Fibroblast of lung (primary cell): ENCODE measurements at places on chromosomes 3 and 15. TPM values are rescaled to one million over a fixed set of nuclear protein-coding genes. Genes with fewer than 3 reads are reported as not detected.
A peak's percentile ranks its signal among the peaks of the same experiment; 100 is the strongest.

- no peak for DNase-seq
- no peaks in the 10 kb centered on the region for H3K27me3 ChIP-seq
- no peaks in the 10 kb centered on the region for H3K4me1 ChIP-seq
- no peak overlapping the region for H3K4me3 ChIP-seq
Measured at GRCh38 chr15:69838994-69839393, 258.7 kb downstream of the TLE3 start.

DNA sequence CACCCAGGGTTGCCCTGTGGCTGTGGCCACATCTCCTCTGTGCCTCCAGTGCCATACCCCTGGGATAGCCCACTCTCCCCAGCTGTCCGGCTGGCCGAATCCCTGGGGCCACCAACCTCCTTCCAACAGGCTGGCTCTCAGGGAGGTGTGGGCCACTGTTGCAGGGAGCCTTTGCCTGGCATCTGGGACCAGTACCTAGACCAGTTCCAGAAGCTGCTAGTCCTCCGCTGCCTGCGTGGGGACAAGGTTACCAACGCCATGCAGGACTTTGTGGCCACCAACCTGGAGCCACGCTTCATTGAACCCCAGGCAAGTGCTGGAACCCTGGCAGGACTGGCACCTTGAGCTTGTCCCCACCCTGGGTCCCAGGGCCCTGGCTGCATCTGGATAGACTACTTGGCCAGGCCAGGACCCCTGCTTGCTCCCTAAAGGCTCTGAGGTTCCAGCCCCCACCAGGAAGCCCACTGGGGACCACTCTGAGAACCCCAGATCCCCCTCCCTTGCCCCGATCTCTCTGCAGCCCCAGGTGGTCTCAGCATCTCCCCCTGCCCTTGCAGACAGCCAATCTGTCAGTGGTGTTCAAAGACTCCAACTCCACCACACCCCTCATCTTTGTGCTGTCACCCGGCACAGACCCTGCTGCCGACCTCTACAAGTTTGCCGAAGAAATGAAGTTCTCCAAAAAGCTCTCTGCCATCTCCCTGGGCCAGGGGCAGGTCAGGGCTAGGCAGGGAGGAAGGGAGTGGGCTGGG, 50.0 kb downstream of the SEMA3G start:
- no peak overlapping the region for H3K4me3 ChIP-seq
- no peaks in the 10 kb centered on the region for H3K36me3 ChIP-seq
- DNase-seq: no peak
- H3K4me1 ChIP-seq: no peaks in the 10 kb centered on the region
- H3K27me3 ChIP-seq: peaks cover 4% of the 10 kb centered on the region
- no peak overlapping the region for H3K27ac ChIP-seq

- H3K27ac ChIP-seq: peak overlapping the region; percentile 41
- peaks cover 15% of the 10 kb centered on the region for H3K4me1 ChIP-seq
- DNase-seq: peak; percentile 53
Measured at GRCh38 chr3:47016934-47017435, 37.5 kb downstream of the NBEAL2 start.

- no peak for DNase-seq
- H3K27me3 ChIP-seq: no peaks in the 10 kb centered on the region
- no peaks in the 10 kb centered on the region for H3K4me1 ChIP-seq
- no peaks in the 10 kb centered on the region for H3K36me3 ChIP-seq
- no peak overlapping the region for H3K27ac ChIP-seq
Measured at GRCh38 chr3:131217296-131217741, 164.3 kb upstream of the NUDT16 start.

DNA sequence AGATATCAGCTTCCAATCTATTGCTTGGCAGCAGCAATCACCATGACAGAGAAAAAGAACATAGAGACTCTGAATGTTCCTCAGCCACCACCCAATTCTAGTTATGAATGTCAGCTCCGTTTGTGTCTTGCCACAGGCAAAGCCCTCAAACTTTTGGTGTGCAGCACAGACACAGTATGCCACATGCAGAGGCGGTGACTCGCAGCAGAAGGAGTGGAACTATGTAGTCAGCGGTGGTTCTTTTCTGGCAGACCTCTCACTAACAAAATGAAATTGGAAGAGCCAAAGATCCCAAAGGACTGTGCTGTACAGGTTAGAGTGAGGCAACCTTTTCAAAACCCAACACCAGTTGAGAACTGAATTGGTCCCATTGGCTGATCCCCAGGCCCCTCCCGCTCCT, 220.9 kb downstream of the SLC9A9 start:
- peak; percentile 56 for DNase-seq
- no peaks in the 10 kb centered on the region for H3K27me3 ChIP-seq
- no peak overlapping the region for H3K4me3 ChIP-seq
- H3K4me1 ChIP-seq: no peaks in the 10 kb centered on the region
- no peaks in the 10 kb centered on the region for H3K36me3 ChIP-seq

DNA sequence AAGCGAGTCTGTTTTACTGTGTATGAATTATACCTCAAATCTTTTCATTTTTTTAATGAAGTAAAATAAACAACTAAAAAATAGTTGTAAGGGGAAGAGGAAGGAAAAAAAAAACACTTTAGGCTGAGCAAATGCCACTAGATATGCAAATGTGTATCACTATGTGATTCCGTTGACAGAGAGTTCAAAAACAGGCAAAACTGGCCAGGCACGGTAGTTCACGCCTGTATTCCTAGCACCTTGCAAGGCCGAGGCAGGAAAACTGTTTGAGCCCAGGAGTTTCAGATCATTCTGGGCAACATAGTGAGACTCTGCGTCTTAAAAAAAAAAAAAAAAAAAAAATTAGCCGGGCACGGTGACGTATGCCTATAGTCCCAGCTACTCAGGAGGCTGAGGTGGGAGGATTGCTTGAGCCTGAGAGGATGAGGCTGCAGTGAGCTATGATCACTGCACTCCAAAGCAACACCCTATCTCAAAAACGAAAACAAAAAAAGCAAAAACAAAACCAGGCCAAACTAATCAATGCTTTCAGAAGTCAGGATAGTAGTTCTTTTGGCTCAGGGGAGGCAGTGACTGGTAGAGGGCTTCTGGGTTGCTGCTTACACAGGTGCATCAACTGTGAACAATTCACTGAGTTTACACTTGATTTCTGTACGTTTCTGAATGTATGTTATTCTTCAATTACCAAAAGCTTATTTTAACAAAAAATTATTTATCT, 7.4 kb downstream of the PRC1 start:
- DNase-seq: no peak
- no peak overlapping the region for H3K27ac ChIP-seq
- H3K27me3 ChIP-seq: no peaks in the 10 kb centered on the region

GRCh38 chr3:40914475-40914874, 284.8 kb upstream of the CTNNB1 start:
- no peak for DNase-seq
- H3K36me3 ChIP-seq: no peaks in the 10 kb centered on the region
- H3K27ac ChIP-seq: no peak overlapping the region
- H3K4me3 ChIP-seq: no peak overlapping the region

DNA sequence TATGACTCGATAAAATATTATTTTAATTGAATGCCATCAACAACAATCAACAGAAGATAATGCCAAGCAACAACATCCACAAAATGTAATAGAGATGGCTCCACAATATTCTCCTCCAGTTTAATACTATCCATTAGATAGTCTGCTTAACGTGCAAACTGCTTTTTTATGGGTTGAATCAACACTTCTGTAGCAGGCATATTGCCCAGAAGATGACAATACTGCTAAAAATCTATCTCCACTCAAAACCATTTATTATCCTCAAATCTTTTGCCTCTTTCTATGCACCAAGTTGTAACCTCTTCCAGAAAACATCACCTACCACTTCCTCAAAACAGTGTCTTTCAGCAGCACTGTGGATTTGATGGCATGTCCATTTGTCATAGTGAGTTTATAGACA, 295.7 kb upstream of the LMCD1 start:
- H3K27ac ChIP-seq: no peak overlapping the region
- H3K27me3 ChIP-seq: no peaks in the 10 kb centered on the region
- peak; percentile 5 for DNase-seq
- H3K4me3 ChIP-seq: no peak overlapping the region
- no peaks in the 10 kb centered on the region for H3K4me1 ChIP-seq
- H3K36me3 ChIP-seq: no peaks in the 10 kb centered on the region

GRCh38 chr3:126732281-126733060, 28.4 kb downstream of the CHCHD6 start:
- H3K36me3 ChIP-seq: no peaks in the 10 kb centered on the region
- no peaks in the 10 kb centered on the region for H3K4me1 ChIP-seq
- no peak overlapping the region for H3K27ac ChIP-seq
- peak; percentile 53 for DNase-seq

- H3K27me3 ChIP-seq: no peaks in the 10 kb centered on the region
- peaks cover 5% of the 10 kb centered on the region for H3K4me1 ChIP-seq
- DNase-seq: peak; percentile 60
Measured at GRCh38 chr3:52280050-52280461, 1.6 kb upstream of the WDR82 start.

DNA sequence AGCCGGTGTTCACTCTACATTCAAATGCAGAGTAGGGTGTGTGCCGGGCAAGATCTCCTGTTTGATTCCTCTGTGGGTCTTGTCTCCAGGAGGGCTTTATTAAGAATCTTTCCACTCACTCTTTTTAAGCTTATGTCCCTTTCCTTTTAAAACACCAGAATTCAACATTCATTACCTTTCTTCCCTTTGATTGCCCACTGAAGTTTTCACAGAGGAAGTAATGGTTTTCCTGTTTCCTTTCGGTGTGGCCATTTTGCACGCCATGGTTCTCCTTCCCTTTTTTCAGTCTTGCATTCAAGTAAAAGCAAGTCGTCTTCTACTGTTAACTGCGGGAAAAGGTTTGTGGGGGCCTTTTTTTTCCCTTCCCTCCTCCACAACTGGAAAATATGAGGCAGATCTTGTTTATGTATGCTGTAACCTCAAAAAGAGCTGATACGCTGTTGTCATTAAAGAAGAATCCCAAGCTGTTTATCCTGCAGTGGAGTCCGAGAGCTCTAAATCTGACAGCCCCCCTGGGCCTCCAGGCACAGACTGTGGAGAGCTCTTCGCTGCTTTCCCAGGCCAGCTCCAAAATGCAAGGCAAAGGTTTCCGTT, 40.5 kb downstream of the FILIP1L start:
- H3K36me3 ChIP-seq: no peaks in the 10 kb centered on the region
- H3K4me3 ChIP-seq: no peak overlapping the region
- no peaks in the 10 kb centered on the region for H3K27me3 ChIP-seq
- H3K27ac ChIP-seq: peak overlapping the region; percentile 89
- peak; percentile 91 for DNase-seq

DNA sequence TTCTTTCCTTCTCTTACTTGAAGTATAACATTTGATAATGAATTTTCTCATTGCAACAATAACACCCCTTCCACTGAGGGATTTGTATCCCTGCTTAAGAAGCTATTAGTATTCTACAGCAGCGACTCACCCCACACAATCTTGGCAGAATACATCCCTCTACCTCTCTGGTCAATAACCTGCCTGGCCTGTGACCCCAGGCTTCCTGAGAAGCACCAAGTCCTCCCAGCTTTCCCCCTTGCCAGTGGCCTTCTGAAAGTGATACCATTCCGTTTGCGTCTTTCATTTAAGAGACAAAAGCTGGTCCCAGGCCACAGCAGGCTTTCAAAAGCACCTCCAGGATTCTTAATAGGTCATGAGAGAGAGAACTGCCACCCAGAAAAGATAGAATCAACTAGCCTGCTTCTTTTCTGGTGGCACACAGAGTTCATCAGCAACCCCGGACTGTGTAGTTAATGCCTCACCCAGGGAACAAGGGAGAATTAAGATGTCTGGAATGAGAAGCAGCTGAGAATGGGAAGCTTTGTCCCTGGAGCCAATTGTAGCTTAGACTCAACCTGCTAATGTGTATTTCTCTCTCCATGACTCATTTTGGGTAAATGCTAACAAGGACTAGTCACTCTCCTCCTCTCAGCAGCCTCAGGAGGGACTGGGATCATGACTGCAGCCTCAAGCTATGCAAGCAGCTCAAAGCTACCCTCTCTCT, 101.0 kb upstream of the CPNE4 start:
- H3K27ac ChIP-seq: peak overlapping the region; percentile 85
- no peaks in the 10 kb centered on the region for H3K36me3 ChIP-seq
- DNase-seq: peak; percentile 99
- H3K4me3 ChIP-seq: peak overlapping the region; percentile 27
- H3K27me3 ChIP-seq: no peaks in the 10 kb centered on the region
- peaks cover 4% of the 10 kb centered on the region for H3K4me1 ChIP-seq

DNA sequence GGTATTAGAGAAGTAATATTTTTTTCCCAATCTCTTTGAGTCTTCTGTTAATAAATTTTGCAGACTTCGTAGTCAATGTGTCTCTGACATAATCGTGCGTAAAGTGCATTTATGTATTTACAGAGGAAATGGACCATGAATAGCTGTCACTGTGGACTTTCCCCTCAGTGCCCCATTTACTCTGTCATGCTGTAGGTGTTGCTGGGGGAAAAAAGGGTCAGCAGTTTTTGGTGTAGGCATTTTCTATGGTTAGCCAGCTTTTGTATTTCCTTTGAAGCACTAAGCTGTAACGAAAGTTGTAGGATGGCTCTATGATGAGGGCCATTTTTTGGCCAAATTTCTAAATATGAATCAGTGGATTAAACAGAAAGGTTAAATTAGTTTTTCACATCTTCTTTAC, 598.4 kb downstream of the FGF12 start:
- no peak overlapping the region for H3K27ac ChIP-seq
- H3K4me3 ChIP-seq: no peak overlapping the region
- H3K4me1 ChIP-seq: no peaks in the 10 kb centered on the region
- DNase-seq: no peak
- no peaks in the 10 kb centered on the region for H3K27me3 ChIP-seq

GRCh38 chr3:123759311-123759710, 124.8 kb downstream of the MYLK start:
- H3K4me1 ChIP-seq: peaks cover 34% of the 10 kb centered on the region
- peak overlapping the region; percentile 4 for H3K27ac ChIP-seq
- H3K4me3 ChIP-seq: no peak overlapping the region
- DNase-seq: no peak
- H3K27me3 ChIP-seq: no peaks in the 10 kb centered on the region

GRCh38 chr3:143727391-143727790, 120.9 kb downstream of the SLC9A9 start:
- peak; percentile 18 for DNase-seq
- no peaks in the 10 kb centered on the region for H3K27me3 ChIP-seq
- no peak overlapping the region for H3K27ac ChIP-seq
- no peaks in the 10 kb centered on the region for H3K36me3 ChIP-seq
- peaks cover 3% of the 10 kb centered on the region for H3K4me1 ChIP-seq

DNA sequence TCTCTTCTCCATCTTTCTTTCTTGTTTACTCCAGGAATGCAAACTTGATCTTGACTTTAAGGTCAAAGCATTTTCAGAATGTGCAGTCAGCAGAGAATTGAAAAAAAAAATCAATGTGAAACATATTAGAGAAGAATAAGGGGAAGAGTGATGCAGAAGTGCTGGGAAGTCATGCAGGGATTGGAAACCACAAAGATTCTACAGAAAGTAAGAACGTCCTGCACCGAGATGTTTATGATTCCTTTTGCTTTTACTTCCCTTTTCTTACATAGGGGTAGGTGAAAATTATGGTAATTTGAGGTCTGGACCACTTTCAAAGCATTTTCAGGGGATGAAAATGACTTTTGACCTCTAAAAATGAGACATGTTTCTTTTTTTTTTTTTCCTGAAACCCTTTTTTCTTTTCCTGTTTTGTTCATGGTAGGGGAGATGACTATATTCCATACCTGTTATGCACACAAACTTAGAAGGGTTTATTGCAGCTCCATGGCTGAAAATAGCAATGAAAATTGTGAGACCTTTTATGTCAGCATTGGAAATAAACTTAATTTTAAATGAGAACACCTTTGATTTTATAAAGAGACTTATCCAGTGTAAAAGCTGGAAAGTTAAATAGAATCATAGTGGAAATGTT, 623.5 kb upstream of the TBL1XR1 start:
- H3K4me3 ChIP-seq: no peak overlapping the region
- no peaks in the 10 kb centered on the region for H3K36me3 ChIP-seq
- H3K4me1 ChIP-seq: peaks cover 28% of the 10 kb centered on the region
- no peak overlapping the region for H3K27ac ChIP-seq

The DLL4 gene
- total RNA-seq: under 0.01 TPM in 2 replicates

The CFAP100 gene
- not detected in 2 replicates for total RNA-seq

The FBXO40 gene
- not detected in 2 replicates for total RNA-seq

The SLC51B gene
- 0.51 and 0.66 TPM in 2 replicates for total RNA-seq
